CD4-positive, alpha-beta T cell treated with Interleukin-6 for 4 hours (primary cell): ENCODE measurements at places on chromosomes 5 and 9.

- no peak for DNase-seq
Observed at GRCh38 chr9:137459601-137460362, 648 bp upstream of the NSMF start.

DNA sequence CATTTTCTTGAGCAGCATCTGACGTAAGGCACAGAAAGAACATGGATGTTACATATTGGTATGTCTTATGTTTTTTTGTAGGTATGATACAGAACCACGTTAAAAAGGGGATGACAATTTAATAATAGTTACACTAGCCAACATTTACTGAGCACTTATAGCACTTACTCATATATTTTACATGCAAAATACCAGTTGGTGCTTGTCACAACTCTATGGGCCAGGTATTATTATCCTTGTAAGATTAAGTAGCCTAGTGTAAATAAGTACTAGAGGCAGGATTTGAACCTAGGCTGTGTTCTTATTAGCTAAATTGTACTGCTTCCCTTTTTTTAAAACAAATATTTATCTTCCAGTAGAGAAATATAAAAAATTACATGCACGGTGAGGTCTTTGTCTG, 83.5 kb downstream of the RANBP17 start:
- no peak for DNase-seq

DNA sequence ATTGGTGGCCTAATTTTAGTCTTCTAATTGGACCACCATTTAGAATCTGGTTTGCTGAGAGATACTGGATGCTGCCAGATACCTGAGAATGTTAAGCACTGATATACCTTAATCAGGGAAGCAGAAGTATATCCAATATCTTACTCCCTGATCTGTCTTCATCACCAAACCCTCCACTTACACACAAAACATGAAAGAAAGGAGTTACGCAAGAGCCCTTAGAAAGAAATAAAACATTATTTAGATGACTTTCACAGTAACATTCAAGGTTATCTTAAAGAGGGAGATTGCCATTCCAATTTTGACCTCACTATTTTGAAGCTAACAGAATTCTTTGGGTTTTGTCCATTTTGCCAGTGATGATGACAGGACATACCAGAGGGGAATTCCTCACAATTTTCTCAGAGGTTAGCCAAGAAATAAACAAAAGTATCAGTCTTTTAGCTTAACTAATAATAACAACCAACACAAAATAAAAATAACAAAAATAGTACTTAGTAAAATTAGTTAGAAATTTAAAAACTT, 496.1 kb downstream of the NFIB start:
- DNase-seq, result no peak

DNA sequence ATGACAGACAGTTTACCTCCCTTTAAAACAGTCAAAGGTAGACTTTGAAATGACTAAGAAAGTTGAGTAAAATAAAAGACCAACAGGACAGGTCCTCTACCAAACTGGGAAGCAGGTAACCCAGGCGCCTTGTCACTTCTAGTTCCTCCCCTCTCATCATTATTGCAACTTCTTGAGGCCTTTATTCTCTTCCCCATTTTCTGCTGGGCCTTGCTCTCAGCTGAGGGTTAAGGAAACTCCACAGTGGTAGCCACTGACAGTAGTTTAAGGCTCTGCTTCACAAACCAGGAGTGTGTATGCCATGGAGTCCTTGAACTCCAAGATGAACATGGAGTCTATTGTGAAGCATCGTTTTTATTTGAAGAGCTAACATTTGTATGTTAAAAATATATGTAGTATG, 36.9 kb upstream of the TCERG1 start:
- no peak for DNase-seq

- no peak for DNase-seq
Observed at GRCh38 chr5:17151686-17152085, 65.7 kb upstream of the BASP1 start.

- DNase-seq, result no peak
Observed at GRCh38 chr9:24614070-24614469, 68.4 kb upstream of the IZUMO3 start.

GRCh38 chr5:125612181-125612721, 811.0 kb upstream of the GRAMD2B start:
- DNase-seq, result no peak

DNA sequence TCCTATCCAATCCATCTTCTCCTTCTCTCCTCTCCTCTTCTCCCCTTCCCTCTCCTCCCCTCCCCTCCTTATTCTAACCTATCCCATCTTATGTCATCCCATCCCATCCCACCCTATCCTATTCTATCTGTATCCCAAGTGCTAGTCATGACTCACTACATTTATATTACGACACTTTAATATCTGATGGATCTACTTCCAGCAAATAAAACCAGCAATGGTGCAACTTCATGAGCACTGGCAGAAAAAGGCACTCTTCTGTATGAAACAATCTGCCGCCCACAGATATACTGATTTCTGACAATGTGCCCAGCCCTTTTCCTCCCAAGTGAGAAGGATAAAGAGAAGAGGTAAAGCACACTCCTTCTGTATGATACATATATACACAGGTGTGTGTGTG, 86.6 kb upstream of the ANKH start:
- DNase-seq, result no peak

DNA sequence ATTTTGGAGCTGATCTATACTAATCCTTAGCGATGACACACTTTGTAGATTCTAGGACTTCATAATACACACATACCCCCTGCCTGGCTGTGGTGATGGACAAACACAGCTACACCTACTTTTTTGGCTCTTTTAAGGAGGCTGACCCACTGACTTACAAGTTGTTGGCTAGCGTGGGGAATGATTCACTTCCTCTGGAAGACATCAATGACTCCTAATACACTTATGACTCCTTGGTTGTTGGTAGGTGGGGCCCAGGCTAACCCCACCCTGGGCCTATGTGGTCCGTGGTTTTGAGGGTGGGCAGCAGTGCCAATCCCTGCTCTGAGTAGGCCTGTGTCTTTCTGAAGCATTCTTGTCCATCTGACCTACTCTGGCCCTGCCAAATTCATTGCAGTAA, 144.4 kb downstream of the SLC12A2 start:
- DNase-seq, result no peak

DNA sequence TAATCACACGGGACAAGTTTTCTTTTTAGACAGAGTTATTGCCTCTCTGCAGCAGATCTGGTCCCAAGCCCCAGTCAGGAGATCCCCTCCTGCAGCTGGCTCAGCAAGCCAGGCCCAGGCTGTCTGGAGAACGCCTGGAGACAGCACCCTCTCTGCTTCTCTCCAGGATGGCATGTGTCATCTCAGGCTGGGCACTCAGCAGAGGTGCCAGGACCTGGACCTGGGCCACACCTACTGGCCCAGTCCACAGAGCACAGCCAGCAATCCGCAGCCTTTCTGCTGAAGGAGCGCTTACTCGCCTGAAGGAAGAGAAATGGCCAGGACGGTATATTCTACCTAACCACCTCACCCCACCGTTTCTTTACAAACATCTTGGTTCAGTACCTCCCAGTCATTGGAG, 4.7 kb upstream of the TBC1D9B start:
- no peak for DNase-seq

GRCh38 chr5:9851458-9851857, 221.3 kb upstream of the TAS2R1 start:
- no peak for DNase-seq

- DNase-seq, result no peak
Observed at GRCh38 chr9:117535434-117535833, 120.6 kb upstream of the ASTN2 start.

DNA sequence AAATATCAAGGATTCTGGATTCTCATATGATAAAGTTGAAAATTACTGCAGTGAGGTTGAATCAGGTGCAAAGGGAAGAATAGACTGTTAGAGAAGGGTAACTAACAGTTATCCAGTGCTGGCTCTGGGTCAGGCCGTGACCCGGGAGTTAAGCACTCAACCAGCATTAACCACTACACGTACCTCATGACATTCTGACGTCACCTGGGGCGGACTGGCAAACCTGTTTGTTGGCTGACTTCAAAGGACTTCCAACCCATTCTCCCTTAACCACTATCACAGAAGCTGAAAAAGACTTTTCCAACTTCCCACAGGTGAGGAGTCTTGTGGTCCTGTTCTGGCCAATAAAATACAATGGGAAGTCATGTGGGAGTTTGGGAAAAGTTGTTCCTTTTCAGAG, 268.9 kb downstream of the ENC1 start:
- DNase-seq, result no peak

DNA sequence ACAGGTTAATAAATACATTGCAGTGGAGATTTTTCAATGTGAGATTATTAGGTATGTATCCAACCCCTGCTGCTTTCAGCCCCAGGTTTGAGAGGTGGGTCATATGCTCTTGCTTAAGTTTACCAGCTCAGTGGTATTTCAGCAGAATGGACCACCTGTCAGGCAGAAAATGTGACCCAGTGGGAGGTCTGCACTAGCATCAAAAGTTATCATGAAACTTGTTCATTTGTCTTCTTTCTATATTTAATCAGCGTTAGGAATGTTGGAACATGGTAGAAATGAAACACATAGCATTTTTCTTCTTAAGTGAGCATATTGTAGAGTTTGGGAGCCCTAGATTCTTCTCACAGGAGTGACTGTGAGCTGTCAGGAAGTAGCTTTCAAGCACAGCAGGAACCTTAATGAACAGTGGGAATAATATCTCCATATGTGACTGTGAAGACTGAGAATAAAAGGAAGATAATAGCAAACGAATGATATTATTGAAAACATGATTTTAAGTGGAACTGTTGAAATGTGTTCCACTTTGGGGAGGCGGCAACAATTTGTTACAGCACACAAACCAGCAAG, 596.9 kb upstream of the CDH6 start:
- DNase-seq, result no peak

DNA sequence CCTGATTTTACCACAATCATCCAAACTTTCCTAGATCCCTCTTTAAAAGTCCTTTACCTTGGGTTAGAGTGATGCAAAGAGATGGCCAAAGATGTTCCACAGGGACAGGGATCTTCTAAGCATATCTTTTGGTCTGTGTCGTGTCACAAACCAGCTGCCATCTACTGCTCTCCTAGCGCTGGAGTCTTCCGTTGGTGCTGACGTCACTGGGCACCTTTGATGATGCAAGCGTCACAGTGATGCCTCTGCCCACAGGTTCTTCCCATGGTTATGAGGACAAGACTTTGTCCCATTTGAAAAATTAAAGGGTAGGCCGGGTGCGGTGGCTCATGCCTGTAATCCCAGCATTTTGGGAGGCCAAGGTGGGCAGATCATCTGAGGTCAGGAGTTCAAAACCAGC, 1.7 kb upstream of the GLT6D1 start:
- DNase-seq, result no peak

- no peak for DNase-seq
Observed at GRCh38 chr5:35477911-35478310, 139.8 kb upstream of the SPEF2 start.

DNA sequence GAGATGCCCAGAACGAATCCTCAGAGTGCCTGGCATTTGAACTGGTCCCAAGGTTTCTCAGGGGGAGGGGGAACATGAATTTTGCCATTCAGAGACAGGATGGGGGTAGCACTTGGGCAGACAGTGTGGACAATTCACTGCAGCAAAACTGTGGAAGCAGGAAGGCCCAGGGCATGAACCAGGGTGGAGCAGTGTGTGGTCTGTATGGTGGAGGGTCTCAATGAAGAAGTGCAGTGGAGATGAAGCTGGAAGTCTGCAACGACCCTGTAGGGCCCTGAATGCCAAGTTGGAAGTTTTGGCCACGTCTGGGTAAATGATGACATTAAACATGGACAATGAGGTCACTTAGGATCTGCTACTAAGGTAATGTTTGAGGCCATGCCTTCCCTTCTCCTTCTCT, 273.9 kb downstream of the CDK5RAP2 start:
- DNase-seq, result no peak

- peak; percentile 4 for DNase-seq
Observed at GRCh38 chr5:17218353-17219005, 1.0 kb downstream of the BASP1 start.

DNA sequence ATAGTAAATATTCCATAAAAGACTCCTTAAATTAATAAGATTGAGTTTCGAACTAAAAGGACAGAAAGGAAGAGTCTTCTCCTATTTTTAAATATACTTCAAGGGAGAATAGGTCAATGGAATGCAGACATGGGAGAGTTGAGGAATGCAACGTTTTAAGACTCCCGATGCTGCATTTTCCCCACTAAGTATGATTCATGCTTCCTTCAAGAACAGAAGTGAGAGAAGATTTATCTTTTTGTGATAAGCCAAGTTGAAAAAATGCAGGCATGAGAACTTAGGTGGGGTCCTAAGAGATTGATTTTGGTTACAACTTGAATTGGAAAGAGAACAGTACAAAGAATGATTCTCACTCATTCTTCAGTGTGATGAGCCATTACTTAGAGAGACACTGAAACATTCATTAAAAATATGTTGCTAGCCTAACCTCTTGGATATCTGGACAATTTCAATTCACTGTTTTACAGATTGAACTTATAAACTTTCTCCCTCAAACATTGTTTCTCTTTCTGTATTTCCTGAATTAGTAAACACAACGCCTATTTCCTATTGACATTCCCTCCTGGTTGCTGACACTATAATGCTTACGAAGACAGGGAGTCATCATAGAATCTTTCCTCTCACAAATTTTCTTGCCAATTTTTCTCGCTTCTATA, 1666.1 kb upstream of the WWC1 start:
- no peak for DNase-seq

- no peak for DNase-seq
Observed at GRCh38 chr9:38282756-38283155, 109.7 kb upstream of the ALDH1B1 start.

DNA sequence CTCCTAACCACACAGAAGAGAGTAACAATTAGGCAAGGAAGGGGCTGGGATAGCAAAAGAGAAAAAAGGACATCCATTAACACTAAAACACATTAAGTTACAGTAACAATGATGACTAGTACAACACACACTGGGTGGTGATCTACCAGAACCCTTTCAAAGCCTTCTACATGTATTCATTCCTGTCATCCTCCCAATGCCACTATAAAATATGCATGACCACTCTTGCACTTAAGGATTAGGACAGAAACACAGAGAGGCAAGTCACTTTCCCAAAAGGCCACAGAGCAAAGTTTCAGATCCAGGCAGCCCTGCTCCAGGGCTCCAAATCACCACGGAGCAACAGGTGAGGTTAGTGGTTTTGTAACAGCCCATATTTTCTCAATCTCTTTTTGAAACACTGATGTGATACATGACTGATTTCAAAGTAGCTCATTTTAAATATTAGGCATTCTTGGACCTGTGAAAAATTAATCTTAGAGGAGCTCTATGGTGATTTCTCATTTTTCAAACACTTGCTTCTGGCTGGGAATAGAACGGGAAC, 86.7 kb downstream of the AUH start:
- DNase-seq, result no peak

DNA sequence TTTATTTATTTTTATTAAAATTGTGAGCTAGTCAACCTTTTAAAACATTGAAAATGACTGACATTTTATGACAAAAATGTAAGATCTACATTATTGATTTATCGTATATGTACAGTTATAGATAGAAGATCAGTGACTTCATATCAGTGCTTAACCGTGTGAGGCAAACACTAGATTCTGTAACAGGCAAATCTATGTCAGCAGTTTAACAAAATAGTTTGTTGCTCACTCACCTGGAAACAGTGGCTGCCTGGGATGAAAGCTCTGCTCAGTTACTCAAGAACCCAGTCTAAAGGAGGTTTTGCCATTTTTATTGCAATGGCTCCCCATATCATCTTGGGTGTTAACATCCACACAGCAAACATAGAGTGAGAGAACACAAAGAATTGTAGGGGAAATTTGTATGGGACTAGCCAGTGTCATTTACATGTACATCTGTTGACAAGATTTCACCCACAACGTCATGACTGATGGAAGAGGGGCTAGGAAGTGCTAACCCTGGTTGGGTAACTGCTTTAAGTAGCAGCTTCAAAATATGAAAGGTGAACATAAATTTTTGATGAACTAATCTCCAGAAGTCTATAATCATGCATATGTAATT, 49.0 kb downstream of the SGCD start:
- no peak for DNase-seq
